ENCODE measurements at places on chromosomes 3 and 15.

- DNase-seq: no peak
These were observed 260.4 kb upstream of the TTC14 start for GRCh38 chr3:180341516-180341915.

DNA sequence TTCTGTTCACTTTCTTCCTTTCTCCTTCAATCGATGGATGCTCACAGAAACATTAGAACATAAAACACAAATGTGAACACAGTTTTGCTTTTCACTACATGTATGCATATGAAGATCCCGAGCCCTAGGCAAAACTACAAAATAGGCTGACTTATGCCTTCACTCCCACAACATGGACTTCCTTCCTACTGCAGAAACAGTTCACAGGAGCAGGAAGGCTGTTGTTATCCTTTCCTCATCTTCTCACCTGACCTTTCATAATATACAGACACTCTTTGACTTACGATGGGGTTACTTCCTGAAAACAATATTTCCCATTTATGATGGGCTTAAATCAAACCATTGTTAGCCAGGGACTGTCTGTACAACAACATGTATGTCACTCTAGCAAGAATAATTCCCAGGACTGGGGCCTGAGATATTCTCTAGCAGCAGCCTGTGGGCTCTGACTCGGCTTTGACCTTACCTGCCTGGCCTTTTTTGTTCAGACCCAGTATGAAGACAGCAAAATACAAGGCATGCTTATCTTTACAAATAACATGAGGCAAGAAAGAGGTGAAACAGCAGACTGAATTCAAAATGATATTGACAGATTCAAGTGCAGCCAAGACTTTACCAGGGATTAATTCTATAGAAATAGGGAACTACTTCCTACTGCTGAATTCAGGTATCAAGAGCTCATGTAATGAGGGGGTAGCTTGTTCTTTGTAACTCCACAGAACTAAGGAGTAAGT is 51.8 kb upstream of the PLXND1 start:
- DNase-seq: no peak

GRCh38 chr15:45543051-45543450 is 20.5 kb upstream of the SLC30A4 start:
- DNase-seq: no peak

DNA sequence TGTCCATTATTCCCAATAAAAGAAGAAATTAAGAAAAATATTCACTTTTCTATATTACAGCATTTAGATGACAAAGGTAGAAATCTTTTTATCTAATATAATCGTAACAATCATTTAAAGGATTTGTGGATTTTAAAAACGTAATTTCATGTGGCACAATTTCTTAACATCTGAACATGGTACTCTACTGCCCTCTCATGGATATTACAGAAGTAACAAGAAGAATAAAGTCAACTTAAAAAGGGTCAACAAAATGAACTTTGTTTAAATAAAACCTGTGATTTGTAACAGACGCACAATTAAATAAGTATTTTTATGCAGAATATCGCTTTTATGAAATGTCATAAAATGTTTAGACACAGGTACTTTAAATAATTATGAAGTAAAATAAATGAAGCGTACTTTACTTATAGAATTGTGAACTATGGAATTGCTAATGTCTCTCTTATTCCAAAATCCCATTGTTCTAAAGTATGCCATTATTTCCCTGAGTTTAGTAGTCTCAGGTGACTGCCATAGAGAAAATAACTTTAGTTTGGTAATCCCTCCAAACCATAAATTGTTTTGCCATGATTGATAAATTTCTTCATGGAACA is 366.8 kb upstream of the ZNF385D start:
- peak; percentile 53 for DNase-seq

DNA sequence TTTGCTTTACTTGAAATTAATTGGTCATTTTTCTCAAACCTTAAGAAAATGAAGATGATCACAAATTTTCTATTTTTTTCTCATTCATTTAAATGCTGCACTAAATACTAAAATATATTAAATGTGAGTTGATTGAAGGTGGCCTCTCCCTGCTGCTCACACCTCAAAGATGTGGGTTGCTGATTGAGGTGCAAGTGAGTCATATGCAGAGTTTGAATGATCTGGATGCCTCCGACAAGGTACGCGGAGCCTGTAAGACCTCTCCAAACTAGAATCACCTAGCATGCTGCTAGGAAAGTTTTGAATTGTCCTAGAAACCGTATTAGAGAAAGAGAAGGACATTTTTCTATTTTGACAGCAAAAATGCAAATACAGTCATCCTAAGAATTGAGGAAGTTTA is 211.3 kb upstream of the FEZF2 start:
- DNase-seq: no peak

DNA sequence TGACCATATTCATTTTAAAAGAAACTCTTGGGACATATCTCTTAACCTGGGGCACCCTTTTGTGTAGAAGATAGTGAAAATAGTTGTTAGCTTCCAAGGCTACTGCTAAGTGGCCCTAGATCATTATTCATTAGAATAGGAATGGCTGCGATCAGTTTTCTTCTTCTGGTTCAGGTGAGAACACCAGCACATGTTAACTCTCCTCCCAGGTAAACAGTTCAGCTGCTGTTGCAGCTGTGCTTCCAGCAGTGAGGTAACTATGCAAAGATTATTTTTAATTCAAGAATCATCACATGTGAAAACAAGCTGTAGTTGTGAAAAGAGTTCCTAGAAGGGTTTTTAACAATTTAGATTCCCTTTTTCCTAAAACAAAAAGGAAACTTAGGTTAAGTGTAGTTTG is 43.3 kb downstream of the ZPLD1 start:
- DNase-seq: no peak

GRCh38 chr15:62445244-62445643 is 280.2 kb upstream of the C2CD4B start:
- DNase-seq: no peak

DNA sequence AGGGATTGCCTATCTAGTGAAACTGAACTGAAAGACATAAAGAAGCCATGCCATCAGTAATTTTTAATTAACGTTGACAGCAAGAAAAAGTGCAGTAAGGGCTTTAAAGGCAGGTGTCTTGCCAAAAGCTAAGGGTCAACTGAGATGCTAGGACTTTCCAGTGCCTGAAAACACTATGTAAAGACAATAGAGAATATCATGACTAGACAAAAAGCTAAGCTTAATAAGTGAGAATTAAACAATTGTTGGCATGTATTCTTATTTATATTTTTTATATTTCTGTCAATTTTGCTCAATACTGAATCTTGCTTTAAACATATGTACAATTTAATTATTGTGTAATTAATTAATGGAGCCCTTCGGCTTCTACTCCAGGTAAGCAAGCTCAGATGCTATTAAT is 803.1 kb downstream of the IGSF11 start:
- no peak for DNase-seq

- no peak for DNase-seq
These were observed 288.8 kb downstream of the FEZF2 start for GRCh38 chr3:62084558-62084957.

- DNase-seq: no peak
These were observed 91.7 kb downstream of the NPTN start for GRCh38 chr15:73541479-73541878.

- DNase-seq: no peak
These were observed 97.2 kb upstream of the C3orf80 start for GRCh38 chr3:160128056-160128455.

DNA sequence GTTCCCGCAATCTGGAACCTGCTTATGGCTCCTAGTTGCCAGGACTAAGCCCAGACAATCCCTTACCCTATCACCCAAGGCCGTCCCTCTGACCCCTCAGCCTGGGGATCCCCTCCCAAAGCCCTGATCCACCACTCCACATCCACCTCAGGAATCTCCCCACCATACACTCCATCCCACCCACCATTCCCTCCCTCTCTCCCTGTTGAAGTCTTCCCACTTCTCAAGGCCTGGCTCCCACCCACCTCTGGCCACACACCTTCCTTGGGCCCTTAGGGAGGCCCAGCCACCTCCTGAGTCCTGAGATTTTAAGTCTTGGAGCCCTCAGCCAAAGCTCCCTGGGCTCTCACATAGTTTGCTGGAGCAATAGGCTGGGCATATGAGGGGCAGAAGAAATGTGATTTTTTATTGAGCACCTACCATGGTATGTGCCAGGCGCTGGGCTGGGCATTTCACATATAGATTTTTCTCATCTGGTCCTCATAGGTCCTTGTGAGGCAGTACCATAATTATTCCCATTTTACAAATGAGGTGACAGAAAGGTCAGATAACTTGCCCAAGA is 48.1 kb downstream of the HCN4 start:
- DNase-seq: no peak

- DNase-seq: peak; percentile 77
These were observed 228.2 kb downstream of the TCF12 start for GRCh38 chr15:57146506-57147201.

DNA sequence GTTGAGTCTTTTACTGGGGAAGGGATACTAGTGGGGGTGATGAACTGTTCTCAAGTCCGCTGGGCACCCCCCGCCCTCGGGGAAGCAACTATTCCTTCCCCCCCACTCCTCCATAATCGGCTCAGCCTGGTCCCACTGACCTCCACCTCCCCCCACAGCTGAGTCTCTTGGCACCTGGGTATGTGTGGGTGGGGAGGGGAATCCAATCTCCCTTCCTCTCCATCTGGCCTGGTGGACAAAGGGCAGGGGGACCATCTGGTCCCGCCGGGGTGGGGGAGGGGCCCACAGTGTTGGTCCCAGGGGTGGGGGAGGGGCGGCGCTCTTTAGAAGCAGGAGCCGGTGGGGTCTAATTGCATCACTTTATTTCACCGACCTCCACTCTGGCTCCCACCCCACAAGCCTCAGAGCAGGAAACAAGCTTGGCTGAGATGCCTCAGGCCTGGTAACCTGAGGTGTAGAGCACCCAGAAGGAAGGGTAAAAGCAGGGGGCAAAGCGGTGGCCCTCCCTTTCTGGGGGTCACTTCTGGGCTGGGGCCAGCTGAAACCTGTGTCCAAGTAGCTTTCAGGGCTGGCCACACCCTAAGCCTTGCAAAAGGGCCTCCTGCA is 1.0 kb upstream of the PCBP4 start:
- DNase-seq: peak; percentile 50

DNA sequence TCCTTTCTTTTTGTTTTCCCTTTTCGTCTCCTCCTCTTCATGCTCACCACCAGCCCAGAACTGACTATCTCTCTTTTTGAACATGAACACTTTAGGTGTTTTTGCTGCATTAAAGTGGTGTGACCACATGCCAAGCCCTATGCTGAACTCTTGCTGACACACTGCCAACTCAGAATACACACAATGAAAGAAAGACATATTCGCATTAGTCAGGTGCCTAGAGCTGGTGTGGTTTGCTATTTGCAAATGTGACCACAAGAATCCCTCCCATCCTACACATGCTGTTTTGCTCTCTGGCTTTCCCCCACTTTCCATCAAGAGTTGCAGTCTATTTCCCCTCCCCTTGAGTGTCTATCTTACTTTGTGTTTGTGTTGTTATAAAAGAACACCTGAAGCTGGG is 967.8 kb upstream of the CFAP20DC start:
- DNase-seq: no peak

- no peak for DNase-seq
These were observed 82.9 kb upstream of the DGKG start for GRCh38 chr3:186444974-186445373.

DNA sequence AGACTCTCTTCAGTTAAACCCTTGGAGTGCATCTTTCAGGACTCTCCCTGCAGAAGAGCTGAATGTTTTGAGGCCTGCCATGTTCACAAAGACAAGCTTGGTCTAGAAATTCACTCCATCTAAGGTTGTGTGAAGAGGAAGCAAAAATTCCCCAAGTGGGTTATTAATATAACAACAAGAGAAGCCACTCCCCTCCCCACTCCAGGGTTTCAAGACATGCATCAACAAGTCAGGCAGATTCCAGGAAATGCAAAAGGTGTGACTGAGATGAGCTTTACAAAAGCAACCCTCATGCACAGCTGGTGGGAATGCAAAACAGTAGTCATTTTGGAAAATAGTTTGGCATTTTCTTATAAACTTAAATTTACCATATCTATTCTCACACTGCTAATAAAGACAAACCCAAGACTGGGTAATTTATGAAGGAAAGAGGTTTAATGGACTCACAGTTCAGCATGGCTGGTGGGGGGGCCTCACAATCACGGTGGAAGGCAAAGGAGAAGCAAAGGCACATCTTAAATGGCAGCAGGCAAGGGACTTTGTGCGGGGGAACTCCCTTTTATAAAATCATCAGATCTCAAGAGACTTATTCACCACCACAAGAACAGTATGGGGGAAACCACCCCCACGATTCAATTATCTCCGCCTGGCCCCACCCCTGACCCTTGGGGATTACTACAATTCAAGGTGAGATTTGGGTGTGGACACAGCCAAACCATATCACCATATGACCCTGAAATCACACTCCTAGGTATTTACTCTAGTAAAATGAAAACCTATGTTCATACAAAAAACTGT is 31.3 kb downstream of the TARS3 start:
- DNase-seq: peak; percentile 52

DNA sequence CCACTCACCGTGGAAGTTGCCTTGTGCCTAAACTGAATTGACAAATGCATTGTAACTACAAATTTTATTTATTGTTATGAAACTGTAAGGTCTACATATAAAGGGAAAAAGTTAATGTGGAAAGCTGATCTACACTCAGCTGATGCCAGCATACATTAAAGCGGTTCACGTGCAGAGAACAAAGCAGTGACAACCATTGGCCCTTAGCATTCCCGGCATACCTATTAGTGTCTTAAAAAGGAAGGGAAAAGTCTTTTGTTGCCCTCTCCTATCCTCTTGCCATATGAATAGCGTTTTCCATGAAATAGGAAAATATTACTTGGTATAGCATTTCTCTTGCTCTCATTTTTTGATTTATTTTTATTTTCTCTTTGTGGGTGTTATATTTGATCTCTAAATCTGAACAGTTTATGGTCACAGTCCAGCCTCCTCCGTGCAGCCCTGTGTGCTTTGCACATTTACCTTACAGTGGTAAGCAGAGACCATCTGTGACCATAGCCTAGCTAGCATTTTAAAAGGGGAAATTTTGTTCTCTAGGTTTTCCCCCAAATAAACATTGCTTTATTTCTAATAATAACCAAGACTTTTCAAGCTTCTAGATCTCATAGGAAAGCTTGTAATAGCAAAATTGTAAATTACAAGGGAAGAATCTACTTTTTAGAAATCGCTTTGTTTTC is 89.7 kb upstream of the CGNL1 start:
- no peak for DNase-seq

DNA sequence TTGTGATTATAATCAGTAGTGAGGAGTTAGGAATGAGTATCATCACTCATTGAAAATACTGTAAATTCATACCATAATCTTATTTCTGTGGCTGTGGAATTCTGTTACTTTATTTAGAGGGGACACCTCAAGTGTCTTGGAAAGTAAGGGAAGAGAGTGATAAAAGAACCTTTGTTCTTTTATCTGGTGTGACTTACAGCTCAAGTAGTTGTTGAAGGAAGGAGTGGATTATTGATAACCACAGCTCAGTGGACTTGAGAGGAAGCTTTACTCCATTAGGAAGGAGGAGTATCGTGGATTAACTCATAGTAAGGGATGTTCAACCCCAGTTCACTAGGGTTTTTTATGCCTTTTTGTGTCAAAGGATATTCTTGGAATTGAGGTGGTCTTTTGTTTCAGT is 32.2 kb upstream of the FAH start:
- no peak for DNase-seq

All from NCI-H526 (cell line).